ENCODE measurements at places on chromosomes 4 and X.

DNA sequence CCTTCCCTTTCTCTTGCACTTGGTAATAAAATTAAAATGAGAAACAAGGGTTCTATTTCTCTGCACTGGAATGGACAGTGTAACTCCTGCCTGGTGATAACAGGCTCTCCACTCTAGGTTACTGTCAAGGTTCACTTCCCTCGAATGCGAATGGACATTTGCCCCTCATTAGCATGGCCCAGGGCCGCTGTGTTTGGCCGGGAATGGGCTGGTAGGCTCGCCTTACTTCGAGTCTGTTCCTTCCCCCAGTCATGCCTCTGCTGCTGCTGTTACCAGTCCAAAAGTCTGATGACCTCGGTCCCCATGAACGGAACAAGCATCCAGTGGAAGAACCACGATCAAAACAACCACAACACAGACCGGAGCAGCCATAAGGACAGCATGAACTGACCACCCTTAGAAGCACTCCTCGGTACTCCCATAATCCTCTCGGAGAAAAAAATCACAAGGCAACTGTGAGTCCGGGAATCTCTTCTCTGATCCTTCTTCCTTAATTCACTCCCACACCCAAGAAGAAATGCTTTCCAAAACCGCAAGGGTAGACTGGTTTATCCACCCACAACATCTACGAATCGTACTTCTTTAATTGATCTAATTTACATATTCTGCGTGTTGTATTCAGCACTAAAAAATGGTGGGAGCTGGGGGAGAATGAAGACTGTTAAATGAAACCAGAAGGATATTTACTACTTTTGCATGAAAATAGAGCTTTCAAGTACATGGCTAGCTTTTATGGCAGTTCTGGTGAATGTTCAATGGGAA lies 61.5 kb downstream of the EDNRA start:
- DNase-seq, result no peak

GRCh38 chrX:34382416-34382815 lies 250.3 kb upstream of the FAM47A start:
- no peak for DNase-seq

- no peak for DNase-seq
Observed at GRCh38 chrX:139736151-139736550, 28.2 kb upstream of the MCF2 start.

DNA sequence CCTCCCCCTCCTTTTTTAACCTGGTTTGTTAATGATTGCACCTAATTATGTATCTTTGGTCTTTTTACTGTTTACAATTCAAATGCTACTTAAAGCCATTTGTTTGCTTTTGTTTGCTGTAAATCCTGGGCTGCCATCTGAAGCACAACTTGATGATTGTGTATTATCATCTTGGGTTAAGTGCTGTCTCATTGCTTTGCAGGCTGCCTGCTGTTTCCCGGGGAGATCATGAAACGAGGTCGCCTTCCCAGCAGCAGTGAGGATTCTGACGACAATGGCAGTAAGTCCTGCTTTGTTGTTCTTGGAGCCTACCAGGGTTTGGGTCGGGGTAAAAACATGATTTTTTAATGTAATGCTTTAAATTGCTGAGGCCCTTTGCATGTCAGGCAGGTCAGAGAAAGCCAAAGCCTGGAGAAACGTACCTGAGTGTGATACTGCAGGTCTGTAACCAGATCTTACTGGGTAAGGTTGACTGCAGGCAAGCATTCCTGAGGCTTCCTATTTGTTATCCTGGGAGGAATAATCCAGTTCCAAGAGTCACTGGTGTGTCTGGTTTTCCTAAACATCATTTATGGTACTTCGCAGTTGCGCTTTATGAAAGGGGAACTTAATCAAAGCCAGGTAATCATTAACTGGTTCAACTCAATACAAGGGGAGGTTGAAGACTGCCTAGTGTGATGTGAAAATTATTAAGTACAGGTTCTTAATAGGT lies 22.2 kb downstream of the JADE1 start:
- no peak for DNase-seq

GRCh38 chr4:80144676-80145470 lies 52.4 kb upstream of the PRDM8 start:
- DNase-seq, result no peak

DNA sequence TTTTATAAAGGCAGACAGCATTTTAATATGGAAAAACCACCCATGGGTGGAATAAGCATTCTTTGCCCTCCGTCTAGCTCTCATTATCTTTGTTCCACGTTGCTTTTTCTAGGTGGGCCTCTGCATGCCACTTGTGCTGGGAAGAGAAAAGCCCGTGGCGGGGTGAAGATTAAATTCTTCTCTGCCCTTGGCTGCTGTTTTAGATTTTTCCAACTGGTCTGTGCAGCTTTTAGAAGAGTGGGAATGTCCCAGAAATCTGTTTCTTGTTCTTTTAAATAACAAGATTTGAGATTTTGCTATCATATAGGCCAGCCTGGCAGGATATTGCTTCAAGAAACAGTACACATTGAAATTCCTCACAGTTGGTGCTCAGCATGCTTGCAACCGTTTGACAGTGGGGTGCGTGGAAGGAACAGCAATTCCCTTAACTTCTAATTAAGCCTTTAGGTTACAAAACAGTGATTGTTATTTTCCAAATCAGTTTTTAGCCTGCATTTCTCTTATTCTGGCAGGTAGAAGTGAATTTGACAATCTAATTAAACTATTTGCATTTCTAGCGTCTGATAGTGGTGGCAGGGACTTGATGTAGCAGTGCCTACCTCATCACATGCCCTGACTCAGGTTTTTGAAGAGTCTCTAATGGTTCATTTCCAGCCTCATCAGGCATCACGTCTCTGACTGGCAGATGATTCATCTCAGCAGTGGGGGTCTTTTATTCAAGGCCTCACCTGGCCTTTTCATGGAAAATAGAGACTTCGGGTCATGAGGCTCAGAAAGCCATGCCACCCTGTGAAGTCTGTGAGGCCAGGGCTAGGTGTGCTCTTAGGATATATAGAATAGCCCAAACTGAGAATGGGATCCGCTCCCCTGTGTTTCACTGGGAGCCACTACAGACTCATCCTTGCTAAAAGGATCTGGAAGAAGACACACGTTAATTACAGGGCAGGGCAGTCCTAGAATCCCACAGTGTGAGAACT lies 50.8 kb downstream of the PPEF1 start:
- no peak for DNase-seq

DNA sequence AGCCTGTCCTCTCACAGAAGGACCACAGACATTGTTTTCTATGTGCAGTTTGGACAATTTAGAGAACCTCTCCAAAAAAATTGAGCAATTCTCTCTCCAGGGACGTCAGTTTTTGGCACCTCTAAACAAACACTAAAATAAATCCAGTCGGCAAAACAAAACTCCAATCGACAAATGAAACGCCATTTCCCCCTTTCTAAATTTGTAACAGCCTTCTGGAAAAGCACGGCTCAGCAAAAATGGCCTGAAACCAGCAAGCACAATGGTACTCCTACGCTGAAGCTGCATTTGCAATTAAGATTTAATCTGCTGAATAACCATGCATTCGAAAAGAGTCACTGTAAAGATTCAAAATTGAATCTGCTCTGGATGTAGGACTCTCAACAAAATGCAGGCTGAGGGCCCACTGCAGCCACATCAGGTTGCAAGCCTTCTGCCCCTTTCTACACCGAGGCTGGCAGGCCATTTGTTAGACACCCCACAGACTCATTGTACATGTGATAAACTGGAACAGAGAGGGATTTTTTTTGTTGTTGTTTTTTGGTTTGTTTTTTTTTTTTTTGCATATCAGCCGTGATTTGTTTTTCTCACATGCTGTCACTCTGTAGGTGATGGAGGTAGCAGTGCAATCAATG lies 79.9 kb upstream of the MAP3K15 start:
- no peak for DNase-seq

DNA sequence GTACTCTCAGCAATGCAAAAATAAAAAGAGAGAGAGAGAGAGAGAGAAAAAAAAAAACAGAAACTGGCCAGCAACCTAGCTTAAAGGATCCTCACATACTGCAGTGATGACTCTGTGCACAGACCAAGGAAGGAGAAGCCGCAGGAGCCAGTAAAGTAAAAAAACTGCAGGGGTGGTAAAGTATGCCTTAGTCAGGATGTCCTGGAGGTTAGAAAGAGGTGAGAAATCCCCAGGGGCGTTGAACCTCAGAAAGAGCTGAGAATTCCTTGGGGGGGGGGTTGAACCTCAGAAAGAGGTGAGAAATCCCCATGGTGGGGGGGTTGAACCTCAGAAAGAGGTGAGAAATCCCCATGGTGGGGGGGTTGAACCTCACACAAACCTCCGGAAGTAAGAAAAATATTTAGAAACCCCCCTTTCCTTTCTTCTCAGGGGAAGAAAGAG lies 48.0 kb downstream of the MAGEA9 start:
- DNase-seq, result no peak

GRCh38 chrX:102599951-102600579 lies 750 bp downstream of the ARMCX5 start:
- DNase-seq, result no peak

GRCh38 chr4:150863456-150863855 lies 151.6 kb downstream of the LRBA start:
- DNase-seq, result no peak

- no peak for DNase-seq
Observed at GRCh38 chr4:186826846-186827533, 103.3 kb upstream of the FAT1 start.

DNA sequence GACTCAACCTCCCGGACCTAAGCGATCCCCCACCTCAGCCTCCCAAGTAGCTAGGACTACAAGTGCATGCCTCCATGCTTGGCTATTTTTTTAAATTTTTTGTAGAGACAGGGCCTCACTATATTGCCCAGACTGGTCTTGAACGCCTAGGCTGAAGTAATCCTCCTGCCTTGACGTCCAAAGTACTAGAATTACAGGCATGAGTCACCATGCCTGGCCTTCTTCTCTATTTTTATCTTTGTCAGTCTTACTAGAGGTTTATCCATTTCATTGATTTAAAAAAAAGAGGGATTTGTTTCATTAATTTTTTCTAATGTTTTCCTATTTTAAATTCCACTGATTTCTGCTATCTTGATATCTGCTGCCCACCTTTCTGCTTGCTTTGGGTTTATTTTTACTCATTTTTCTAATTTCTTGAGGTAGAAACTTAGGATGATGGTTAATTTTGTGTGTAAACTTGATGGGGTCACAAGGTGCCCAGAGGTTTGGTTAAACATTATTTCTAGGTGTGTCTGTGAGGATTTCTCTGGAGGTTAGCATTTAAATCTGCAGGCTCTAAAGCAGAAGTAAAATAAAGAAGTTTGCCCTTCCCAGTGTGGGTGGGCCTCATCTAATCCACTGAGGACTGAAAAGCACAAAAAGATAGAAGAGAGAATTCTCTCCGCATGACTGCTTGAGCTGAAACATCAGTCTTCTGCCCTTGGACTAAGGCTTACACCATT lies 116.2 kb upstream of the DCLK2 start:
- DNase-seq, result no peak

- DNase-seq, result no peak
Observed at GRCh38 chr4:123232439-123232838, 164.2 kb upstream of the SPRY1 start.

DNA sequence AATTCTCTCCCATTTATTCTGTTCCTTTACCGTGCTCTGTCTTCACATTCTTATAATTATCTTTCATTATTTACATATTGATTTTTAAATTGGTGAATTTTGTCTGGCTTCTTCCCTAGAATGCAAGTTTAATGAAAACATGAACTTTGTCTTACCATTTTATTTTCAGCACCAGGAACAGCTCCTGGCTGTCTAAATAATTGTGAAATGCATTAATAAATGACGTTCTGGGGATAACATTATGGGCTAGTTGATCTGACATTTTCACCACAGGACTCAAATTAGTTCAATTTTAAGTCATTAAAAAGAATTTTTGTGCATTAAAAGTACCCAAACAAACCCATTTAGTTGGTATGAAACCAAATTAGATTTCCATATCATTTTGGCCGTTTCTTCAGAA lies 97.5 kb downstream of the KCTD8 start:
- no peak for DNase-seq

- DNase-seq, result no peak
Observed at GRCh38 chr4:110415478-110415877, 60.5 kb upstream of the ENPEP start.

GRCh38 chrX:103157496-103158316 lies 57.2 kb upstream of the BEX4 start:
- DNase-seq, result peak; percentile 5

- DNase-seq, result no peak
Observed at GRCh38 chr4:5446595-5447226, 261.6 kb downstream of the EVC2 start.

- DNase-seq, result no peak
Observed at GRCh38 chr4:164948975-164949374, 28.5 kb downstream of the TRIM61 start.

GRCh38 chr4:176507845-176508533 lies 188.2 kb downstream of the SPCS3 start:
- DNase-seq, result no peak

DNA sequence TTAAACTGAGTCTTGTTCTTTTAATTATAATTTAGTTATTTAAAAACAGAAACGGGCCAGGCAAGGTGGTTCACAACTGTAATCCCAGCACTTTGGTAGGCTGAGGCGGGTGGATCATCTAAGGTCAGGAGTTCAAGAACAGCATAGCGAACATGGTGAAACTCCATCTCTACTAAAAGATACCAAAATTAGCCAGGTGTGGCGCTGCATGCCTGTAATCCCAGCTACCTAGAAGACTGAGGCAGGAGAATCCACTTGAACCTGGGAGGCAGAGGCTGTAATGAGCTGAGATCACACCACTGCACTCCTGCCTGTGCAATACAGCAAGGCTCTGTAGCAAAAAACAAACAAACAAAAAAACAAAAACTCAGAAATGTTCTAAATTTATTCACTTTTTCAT lies 852.9 kb downstream of the TECRL start:
- DNase-seq, result no peak

GRCh38 chr4:55553441-55554201 lies 6.9 kb upstream of the CLOCK start:
- no peak for DNase-seq

GRCh38 chr4:43332052-43332425 lies 439.5 kb downstream of the GRXCR1 start:
- DNase-seq, result no peak

DNA sequence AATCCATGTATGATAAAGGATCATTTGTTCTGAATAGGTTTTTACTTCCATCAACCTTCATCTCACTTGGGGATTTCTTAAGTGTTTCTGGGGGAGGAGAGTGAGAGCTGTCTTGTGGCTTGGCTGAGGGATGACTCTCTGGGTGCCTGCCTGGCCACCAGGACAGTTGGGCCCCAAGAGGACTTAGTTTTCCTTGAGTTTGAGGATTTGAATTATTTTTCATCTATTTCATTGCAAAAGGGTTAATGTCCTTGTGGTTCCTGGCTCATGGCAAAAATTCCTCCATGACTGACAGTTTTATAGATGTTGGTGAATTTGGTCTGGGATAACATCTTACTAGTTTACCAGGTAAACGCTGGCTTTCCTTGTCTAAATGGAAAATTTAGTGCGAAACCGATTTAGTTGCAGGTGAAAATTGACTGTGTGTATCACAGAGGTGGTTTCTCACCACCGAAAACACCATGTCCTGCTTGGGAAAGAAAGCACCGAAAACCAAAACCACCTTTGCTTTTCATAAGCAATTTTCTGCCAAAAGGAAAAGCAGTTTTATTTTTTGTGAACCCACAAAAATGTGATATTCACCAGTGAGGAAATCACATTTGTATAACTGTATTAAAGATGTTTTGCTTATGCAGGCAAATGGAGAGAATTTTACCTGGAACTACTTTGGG lies 331.3 kb upstream of the SFRP2 start:
- no peak for DNase-seq
